ENCODE measurements at places on chromosomes 1 and 21.

DNA sequence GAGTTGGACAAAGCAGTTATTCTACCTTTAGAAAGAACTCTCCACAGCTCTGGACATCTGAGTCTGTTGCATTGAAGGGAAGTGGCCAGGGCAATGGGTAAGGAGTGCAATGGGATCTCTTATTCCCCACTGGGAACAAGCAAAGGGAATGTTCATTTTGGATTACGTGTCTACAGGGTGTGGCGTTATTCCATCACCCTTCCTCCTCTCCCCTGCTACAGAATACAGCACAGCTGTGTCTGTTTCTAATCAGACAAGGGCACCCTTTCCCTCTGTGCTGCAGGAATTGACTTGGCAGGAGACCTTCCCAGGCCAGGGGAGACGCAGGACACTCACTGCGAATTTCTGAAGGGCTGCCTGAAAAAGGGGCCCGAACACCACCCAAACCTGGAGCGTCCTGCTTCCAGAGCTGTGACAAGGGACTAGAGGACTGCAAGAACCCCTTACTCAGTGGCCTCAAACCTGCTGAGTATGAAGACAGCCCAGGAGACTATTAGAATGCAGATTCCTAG lies 163.6 kb upstream of the RAB4A start:
- no peak for DNase-seq

- DNase-seq = no peak
These were observed 32.8 kb downstream of the DPT start for GRCh38 chr1:168696125-168696760.

DNA sequence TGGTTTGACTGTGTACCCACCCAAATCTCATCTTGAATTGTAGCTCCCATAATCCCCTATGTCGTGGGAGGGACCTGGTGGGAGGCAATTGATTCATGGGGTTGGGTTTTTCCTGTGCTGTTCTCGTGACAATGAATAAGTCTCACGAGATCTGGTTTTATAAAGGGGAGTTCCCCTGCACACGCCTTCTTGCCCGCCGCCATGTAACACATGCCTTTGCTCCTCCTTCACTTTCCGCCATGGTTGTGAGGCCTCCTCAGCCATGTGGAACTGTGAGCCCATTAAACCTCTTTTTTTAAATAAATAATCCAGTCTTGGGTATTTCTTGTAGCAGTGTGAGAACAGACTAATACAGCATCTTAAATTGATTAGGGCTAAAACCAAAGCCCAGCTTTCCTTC lies 22.6 kb upstream of the RERE start:
- no peak for DNase-seq

- DNase-seq = no peak
These were observed 502 bp downstream of the VANGL2 start for GRCh38 chr1:160400646-160401486.

DNA sequence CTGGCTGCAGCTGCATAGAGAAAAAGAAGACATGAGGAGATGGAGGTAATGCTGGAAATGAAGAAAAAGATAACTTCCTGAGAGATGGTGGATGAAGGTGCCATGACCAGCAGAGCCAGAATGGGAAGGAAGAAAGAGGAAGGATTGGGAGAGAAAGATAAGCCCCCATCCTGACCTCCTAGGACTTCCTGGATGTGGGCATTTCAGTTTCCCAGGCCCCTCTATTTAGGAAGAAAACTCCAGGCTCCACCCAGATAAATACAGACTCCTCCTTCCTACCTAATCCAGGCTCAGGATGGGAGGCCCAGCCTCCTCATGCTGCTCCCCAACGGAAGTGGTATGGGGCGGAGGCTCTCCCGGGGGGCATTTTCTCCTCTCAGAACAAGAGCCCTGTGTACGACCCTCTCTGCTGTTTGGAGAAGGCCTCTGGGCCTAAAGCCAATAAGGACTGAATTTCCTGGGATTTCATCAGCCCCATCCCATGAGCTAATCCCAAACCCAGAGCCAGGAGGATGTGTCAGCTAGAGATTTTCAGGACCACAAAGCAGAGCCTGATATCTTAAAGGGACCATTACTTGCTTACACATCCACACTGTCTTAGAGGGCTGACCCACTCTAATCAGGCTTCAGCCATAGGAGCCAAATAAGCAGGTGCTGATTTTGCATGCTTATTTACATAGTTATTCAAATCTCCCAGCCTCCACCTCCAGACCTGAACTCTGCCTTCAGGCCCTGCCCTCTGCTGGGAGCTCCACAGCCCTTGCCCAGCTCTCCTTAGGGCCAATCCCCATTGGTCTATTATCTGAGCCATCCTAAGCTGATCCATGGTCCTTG lies 5.1 kb upstream of the ARHGEF2 start:
- no peak for DNase-seq

GRCh38 chr1:27543284-27543683 lies 53.3 kb upstream of the WASF2 start:
- no peak for DNase-seq

DNA sequence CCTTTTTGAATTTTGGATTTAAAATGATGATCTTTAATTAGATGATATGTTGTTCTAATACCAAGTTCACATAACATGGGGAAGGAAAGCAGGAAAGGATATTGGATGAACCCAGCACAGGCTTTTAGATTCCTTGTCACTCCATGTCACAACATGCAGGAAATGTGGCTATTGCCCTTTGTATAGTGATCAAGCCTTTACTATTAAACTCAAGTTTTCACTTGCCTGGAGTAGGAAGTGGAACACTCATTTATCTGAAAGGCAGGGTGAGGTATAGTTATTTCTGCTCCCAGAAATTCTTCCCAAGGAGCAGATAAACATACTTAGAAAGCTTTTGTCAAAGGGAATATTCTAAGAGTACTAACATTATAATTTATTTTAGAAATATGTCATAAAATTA lies 37.2 kb upstream of the BCAS2 start:
- no peak for DNase-seq

- DNase-seq = no peak
These were observed 10.3 kb downstream of the DNALI1 start for GRCh38 chr1:37567023-37567422.

All from activated CD4-positive, CD25-positive, alpha-beta regulatory T cell (primary cell).